ENCODE measurements at places on chromosomes 7 and 10.

- DNase-seq: no peak
Observed at GRCh38 chr10:69734416-69734796, 67.3 kb upstream of the COL13A1 start.

- DNase-seq: no peak
Observed at GRCh38 chr7:73683788-73684693, 644 bp downstream of the BUD23 start.

- no peak for DNase-seq
Observed at GRCh38 chr10:131126321-131127137, 185.0 kb downstream of the TCERG1L start.

GRCh38 chr10:44780426-44780825, 130.7 kb upstream of the TMEM72 start:
- no peak for DNase-seq

- no peak for DNase-seq
Observed at GRCh38 chr10:29598851-29599311, 35.9 kb downstream of the SVIL start.

GRCh38 chr10:84837877-84838276, 509.5 kb downstream of the CCSER2 start:
- DNase-seq: no peak

DNA sequence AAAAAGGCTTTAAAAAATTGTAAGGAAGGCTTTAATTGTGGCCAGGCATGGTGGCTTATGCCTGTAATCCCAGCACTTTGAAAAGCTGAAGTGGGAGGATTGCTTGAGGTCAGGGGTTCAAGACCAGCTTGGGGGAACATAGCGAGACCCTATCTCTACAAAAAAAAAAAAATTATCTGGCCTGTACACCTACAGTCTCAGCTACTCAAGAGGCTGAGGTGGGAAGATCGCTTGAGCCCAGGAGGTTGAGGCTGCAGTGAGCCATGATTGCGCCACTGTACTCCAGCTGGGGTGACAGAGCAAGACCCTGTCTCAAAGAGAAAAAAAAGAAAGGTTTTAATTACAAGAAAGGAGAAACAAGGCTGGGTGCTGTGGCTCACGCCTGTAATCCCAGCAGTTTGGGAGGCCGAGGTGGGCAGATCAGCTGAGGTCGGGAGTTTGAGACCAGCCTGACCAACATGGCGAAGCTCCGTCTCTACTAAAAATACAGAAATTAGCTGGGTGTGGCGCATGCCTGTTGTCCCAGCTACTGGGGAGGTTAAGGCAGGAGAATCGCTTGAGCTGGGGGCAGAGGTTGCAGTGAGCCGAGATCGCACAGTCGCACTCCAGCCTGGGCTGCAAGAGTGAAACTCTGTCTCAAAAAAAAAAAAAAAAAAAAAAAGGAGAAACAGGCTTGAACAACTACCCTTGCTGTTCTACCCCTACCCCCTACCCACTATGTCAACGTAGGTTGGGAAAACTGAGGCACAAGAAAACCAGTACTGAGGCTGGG, 83.7 kb downstream of the CARD11 start:
- DNase-seq: no peak

GRCh38 chr7:149881328-149882247, 7.8 kb downstream of the ATP6V0E2 start:
- DNase-seq: no peak

GRCh38 chr10:110337906-110338305, 33.2 kb upstream of the SMNDC1 start:
- DNase-seq: no peak

DNA sequence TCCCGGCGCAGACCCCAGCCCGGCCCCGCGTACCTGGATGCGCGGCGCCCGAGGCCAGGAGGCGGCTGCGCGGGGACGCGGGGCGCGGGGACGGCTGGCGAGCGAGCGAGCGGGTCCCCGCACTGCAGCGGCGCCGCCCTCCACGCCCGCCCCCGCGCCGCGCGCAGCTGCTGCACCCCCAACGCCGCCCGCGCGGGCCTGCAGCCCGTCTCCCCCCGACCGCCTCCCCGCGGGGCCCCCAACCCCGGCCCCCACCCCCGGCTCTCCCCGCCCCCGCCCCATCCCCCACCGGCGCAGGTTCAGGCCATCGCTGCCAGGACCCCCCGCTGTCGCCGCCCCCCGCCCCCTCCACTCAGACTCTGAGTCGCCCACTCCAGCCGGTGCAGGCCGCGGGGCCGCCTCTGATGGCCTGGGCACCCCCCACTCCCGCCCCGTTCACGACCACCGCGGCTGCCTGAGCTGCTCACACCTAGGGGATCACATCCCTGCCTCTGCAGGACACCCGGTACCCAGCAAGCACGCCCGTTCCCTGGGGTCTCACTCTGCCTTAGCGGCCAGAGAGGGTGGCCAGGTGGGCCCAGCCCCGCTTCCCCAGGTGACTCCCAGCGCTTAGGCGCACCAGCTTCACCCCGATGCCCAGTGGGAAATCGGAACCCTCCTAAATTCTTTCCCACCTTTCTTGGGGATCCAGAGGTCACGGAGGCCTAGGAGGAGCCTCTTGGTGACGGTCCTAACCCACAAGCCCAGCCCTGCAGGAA, 13.9 kb upstream of the DNAAF5 start:
- no peak for DNase-seq

GRCh38 chr7:158453663-158454062, 134.0 kb downstream of the PTPRN2 start:
- DNase-seq: no peak
